DMS53 (cell line): ENCODE measurements at places on chromosomes 4 and X.

DNA sequence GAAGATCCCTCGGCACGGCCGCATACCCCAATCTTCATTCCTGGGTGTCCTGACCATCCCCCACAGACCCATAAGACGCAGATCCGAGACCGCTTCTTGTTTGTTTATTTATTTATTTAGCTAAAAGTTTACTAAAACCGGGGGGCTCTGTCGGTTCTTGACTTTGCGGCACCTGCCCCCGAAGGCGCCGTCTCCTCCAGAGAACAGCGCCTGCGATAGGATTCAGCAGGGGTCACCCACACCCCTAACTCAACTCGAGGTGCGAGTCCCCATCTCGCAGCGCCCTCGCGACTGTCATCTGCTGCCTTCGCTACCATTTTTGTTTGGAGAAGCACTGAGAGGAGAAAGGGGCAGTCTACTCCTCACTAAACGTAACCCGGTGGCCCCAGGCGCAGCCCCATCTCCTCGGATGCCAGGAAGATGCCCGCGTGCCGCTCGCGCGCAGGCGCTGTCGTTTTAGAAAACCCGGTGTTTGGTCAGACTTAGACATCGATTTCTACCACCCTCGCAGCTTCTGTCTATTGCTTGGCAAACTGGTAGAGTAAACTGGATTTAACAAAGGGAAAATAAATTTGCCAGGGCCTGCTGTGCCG, 18.9 kb upstream of the GPR101 start:
- peak; percentile 53 for DNase-seq

DNA sequence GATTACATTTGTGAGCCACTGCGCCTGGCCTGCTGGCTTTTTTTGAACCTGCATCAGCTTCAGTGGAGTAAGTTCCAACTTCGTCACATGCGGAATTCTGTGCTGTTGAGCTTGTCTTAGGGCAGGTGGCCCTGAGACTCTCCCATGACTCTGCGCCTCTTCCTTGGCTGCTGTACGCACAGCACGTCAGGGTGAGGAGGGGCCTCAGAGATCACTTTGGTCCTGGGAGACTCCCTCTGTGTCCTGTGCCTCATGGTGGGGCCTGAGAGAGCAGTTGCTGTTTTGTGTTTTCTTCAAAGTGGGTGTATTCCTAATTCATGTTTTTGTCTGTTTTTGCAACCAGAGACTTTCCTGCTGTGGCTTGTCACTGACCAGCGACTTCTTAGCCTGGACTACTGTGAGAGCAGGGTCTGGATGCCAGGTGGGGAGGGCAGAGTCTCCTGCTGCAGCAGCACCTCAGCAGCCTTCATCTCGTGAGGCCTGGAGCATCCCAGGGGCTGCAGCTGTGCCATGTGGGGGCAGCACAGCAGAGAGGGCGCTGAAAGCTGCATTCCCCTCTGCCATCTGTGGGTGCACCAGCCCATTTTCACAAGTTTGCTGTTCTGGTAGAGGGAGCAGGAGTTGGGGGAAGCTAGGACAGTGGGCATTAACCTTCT, 107.8 kb downstream of the TNIP2 start:
- no peak for DNase-seq

- no peak for DNase-seq
Observed at GRCh38 chrX:80705379-80705778, 104.3 kb downstream of the BRWD3 start.

DNA sequence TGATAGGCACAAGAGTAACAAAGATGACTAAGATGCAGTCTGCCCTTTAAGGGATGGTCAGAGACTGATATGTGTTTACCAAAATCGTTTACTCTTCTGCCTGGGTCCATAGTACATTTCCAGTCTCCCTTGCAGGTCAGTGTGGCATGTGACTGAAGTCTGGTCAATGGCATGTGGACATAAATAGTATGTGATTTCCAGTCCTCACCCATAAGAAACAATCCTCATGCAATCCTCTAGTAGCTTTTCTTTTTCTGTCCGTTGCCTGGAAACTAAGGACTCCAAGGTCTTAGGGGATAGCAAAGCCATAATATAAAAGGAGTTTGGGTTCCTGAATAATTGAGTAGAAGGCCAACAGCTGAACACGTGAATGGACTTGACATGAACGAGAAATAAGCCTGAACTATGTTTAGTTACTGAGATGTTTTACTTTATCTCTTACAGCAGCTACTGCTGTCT, 1.1 kb downstream of the SLC9B2 start:
- DNase-seq: peak; percentile 39

DNA sequence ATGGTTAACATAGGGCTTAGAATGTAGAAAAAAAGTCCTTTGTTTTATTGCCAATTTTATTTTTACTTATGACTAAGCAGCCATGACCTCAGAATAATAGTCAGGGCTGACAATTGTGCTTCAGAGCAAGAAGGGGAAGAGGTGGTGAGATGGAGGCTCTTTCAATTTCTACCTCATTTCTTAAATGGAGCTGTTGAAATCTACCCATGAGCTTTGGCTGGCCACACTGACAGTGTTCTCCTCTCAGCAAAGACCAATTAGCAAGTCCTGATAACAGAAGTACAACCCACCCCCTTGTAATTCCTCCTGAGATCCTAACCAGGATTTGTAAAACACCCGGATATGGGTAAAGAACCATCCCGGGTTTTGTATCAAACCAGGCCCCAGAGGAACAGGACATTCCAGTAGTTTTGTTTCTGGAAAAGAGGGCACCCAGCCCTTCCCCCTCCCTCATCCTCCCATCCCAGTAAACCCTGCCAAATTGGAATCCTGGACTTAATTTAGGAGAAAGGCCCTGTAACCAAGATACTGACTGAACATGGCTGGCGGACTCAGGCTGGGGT, at the start of gene HEPH:
Gene HEPH, plus strand, starts transcription at position 399 of the 563 bp plus-strand sequence. CDS start 6,324 bp downstream, outside the sequence.
- DNase-seq: no peak

DNA sequence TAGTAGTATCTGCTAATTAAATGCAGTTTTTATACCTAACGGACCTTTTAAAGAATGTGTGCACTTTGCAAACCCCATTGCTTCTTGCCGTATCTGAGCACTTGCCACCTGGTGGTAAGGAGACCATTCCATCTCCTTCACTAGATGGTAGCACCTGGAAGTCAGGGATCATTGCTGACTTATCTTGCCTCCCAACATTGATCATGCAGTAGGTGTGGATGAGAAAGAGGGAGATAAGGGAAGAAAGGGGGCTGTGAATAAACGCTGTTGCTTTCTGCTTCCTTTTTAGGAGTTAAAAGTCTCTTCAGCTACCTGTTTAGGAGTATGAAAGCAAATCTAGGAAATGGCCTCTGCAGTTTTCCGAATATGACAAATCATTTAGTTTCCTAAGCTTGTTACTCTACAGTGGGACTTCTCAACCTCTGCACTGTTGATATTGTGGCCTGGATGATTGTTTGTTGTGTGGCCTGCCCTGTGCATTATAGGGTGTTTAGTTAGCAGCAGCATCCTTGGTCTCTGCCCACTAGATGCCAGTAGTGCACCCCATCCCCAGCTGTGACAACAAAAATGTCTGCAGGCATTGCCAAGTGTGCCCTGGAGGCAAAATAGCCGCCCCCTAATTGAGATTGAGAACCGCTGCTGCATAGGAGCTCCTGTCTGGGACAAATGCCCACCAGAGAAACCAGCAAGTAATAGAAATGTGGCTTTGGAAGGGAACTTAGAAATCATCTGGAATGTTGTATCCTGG, 38.8 kb downstream of the GAB1 start:
- DNase-seq: peak; percentile 38

GRCh38 chrX:24759786-24760185, 66.1 kb downstream of the POLA1 start:
- DNase-seq: no peak

DNA sequence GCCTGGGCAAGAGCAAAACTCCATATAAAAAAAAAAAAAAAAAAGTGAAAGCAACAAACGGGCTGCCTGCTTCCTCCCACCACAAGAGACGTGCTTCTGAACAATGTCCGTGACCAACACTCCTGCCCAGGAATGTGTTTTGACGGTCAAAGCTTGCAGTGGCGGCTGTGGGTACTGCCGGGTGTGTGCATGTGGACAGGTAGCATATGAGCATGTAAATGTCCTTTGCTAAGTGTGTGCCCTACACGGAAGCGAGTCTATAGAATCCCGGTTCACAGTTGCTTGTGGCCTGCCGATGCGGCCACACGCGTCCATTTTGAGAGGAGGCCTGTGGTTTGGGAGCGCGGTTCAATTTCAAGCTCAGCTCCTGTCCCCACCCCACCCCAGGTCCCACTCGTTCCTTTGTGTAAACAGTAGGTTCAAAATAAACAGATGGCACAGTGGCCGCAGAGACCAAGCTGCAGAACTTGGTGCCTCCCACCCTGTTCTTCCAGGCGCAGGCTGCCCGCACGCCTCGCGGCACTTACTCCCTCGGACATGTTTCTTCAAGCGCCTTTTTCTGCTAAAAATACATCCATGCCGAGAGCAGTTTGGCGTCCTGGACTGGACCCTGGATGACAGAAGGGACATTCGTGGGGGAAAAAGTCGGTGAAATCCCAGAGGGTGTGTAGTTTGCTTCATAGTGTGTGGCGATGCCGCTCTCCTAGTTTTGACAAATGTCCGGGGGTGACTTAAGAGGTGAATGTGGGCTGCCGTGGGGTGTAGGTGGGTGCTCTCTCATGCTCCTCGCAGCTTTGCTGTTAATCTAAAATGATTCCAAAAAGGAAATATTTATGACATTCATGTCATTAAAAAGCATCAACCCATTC, 11.5 kb upstream of the NKX1-1 start:
- peak; percentile 86 for DNase-seq

DNA sequence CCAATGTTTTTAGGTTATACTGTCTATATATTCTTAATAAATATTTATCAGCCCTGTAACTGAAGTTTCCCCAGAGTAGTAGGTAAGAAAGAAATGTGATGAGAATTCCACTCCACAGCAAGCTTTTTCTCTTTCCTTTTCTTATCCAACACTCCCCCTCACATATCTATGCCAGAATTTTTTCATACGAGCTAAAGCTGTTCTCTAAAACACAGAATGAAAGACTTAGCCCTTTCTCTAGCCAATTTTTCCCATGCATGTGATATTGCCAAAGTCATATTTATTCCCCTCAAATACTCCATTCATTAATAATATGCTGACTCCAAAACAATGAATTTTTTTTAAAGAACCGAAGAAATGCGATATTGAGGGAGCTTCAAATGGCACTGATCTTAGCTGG, 32.3 kb downstream of the VEGFC start:
- no peak for DNase-seq

DNA sequence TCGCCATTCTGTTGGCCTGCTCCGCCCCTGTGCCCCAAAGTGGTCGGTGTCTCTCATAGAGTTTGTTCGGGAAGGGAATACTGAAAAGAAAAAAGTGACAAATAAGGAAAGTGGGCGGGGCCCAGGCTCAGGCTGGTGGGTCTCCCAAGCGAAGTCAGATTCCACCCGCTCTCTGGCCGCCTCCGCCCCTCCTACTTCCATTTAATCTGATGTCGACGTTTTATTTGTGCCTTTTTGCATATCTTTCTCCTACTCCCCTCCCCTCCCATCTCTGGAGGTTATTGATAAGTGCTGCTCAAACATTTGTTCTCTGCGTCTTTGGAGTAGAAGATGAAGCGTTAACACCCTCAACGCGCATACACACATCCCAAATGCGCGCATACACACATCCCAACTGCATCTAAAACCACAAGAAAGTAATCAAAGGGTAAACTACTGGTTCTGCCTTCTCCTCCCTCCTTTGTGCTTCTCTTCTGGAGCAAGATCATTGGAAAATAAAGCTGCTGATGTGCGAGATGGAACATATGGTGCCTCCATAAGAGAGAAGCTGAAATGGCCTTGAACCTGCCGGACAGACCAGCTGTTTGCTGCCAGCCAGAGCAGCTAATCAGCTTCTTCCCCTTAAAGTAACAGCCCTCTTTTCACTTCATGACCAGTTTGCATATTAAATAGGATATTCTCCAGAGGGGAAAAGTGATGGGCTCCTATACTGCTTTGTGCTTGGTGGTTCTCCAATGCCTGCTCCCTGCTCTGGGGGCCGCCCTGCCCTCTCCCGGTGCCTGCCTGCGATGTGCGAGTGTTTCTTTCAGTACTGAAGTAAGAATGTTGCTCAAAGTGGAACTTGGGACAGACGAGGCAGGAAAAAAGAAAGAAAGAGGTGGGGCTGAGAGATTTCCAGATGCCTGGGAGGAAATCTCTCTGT, 3.1 kb downstream of the MAMLD1 start:
- peak; percentile 59 for DNase-seq

GRCh38 chrX:65581661-65582339, 47.2 kb upstream of the LAS1L start:
- peak; percentile 68 for DNase-seq

DNA sequence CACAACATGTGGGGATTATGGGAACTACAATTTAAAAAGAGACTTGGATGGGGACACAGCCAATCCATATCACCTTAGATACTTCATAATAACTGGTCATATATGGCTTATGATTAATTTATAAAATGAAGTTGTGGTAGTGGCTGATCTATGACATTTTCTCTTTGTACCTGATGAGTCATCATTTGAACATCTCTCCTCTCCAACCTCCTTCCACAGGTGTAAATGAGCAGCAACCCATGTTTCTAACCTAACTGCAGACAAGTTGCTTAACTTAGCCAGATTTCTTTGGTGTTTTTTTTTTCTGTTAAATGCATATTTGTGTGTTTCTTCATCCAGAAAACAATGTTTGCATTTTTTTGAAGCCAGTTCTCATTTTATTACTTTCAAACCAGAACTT, 42.6 kb downstream of the SPANXA2 start:
- peak; percentile 20 for DNase-seq

- peak; percentile 2 for DNase-seq
Observed at GRCh38 chrX:138487866-138488265, 223.7 kb downstream of the FGF13 start.

DNA sequence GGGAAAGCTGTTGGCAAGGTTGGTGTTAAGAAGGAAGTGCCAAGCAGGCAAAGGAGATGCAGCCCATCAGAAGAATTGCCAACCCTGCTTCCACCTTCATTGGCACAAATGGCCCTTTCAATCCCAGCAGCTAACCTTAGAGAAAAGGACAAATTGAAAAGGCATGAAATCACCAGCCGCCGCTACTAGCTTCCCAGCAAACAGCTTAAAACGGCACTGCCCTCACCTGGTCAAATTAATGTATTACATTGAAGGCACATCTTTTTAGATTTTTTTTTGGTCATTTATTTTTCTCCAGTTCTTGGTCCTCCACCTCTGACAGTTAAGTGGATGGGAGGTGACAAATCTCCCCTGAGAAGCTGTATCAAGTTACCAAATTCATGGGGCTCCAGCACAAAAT, 51.0 kb upstream of the NHSL2 start:
- DNase-seq: peak; percentile 74

DNA sequence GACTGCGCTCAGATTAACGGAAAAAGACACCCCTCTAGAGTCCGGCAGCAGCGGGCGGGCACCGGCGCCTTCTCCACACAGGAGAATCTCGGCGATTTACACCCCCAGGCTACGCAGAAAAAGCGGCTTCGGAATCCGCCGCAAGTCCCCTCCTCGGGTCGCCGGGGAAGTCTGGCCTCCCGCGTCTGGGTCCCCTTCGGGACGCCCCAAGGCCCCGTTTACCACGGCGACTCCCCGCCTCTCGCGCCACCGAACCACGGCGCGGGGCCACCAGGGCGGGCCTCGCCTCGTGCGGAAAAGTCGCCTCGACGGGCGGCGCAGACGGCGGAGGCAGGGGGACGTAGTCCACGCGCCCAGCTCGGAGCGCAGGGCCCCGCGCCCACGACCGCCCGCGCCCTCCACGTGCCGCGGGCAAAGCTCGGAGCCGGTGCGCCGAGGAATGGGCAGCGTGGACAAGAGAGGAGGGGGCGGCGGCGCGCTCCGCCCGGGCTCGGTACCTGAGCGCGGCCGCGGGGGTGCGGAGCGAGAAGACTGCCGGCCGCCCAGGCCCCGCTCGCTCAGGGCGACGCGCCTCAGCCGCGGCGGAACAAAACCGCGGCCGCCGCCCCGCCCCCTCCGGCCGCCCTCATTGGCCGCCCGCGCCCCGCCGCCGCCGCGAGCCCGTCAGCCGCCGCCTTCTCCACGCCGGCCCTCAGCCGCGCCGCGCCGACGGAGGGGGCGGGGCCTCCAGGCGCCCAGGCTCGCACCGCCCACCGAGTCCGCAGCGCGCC, at the start of gene FAM53A:
Gene FAM53A, minus strand, starts transcription at position 578 of the 770 bp plus-strand sequence. CDS start 15,572 bp downstream, outside the sequence.
- peak; percentile 97 for DNase-seq
